ENCODE measurements at places on chromosomes 5 and 9.

- no peak for DNase-seq
Measured at GRCh38 chr5:9042241-9042640, 503.6 kb downstream of the SEMA5A start.

GRCh38 chr5:172095368-172096206, 89.1 kb upstream of the FBXW11 start:
- no peak for DNase-seq

DNA sequence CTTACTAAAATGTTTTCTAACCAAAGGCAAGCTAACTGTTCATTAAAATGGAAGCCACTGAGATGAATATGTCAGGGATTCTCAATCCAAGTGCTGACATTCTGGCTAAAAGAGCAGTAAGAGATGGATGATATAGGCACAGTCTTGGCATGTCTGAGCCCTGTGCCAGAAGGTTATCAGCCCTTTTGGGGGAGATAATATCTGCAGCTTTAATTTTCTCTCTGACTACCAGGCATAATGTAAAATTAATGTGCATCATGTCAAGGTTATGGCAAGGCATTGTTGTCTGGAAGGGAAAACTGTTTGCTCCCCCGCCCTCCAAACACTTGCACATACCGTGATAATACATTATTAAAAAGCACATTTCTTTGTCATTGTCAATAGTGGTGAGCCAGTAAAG, 609.8 kb downstream of the ZNF608 start:
- DNase-seq = peak; percentile 5

GRCh38 chr5:118144540-118144939, 843.8 kb downstream of the DTWD2 start:
- no peak for DNase-seq

GRCh38 chr9:93287189-93287552, 103.2 kb downstream of the WNK2 start:
- DNase-seq = no peak

- no peak for DNase-seq
Measured at GRCh38 chr9:74595286-74595685, 98.2 kb downstream of the RORB start.

DNA sequence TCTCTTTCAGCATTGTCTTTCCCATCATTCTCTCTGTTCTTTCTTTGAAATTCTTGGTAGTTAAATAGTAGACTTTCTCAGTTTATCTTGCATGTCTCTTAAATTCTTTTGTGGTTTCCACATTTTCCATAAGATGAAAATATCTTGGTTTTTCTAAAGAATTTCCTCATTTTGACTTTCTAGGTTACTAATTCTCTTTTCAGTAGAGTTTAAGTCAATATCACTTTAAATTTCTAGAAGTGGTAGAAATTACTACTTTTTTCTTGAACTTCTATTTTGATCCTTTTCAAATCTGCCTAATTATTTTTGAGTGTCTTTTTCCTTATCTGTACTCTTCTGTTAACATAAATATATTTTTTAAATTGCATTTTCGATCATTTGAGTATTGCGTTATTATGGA, 23.6 kb upstream of the LRRTM2 start:
- no peak for DNase-seq

DNA sequence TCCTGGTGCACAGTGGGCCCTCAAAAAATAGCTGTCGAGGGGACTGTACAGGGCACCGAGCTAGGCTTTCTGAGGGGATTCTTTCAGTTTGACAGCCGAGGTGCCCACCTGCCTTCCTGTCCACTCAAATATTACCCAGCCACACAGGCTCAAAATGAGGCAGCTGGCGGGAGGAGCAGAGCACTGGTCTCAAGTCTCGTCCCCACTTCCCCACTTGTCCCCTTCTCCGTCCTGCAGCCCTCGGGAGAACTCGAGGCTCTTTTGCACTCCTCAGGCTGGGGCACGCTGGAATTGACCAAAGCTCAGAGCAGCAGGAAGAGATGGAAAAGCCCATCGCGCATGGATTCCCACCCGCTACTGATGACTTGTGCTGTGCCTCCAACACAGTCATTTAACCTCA, 185.2 kb downstream of the HSPA4 start:
- no peak for DNase-seq

DNA sequence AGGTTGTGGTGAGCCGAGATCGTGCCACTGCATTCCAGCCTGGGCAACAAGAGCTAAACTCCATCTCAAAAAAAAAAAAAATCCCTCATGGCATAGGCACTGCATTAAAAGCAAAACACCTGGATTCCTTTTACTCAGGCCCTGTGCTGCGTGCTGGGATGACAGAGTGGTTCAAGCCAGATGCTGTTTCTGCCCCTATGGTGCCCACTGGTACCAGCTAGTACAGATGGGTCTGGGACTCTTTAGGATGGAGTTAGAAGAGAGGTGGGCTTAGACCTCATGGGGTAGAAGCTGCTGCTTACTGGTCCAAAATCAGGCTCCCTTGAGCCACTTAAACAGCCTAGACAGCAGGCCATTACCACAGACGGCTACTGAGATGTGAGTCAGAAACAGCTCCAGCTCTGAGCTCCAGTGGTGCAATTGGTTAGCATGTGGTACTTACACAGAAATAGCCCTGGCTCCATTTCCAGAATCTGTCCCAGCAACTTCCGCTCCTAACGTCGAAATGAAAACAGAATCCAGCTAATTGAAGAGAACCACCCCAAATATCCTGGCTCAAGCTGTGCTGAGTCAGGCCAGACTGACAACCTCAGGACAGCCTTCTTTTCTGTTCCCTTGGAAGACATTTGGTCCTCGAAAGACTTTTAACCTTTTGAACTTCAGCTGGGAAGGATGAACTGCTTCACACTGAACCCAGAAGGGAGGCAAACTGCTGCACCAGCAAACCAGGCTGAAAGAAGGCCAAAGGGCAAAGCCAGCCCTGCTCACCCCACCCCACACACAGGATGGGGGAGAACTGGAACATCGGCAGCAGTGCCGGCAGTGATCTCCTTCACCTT, 15.5 kb downstream of the C5orf15 start:
- DNase-seq = no peak

DNA sequence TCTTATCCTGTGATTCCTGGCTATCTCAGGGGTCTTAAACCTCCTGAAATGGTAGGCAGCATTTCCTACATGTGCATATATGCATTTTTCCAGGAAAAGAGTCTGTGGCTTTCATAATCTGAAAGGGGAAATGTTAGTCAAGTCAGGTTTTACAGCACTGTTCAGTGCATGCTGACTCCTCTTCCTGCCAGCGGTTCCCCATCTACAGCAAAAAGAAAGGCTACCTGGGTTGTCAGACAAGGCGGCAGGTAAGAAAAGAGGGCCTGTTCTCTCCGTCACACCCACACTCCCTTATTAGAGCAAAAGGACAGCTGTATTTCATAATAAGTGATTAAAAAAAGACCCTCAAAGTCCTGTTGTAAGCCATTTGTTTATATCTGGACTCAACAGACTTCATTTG, 4.3 kb upstream of the SPATA6L start:
- DNase-seq = no peak

GRCh38 chr5:97004423-97005060, 68.7 kb downstream of the LNPEP start:
- DNase-seq = no peak

- DNase-seq = peak; percentile 23
Measured at GRCh38 chr9:73079326-73079725, 72.3 kb upstream of the ANXA1 start.

- no peak for DNase-seq
Measured at GRCh38 chr9:17928768-17929167, 349.9 kb downstream of the SH3GL2 start.

GRCh38 chr5:66440202-66440680, 156.0 kb upstream of the MAST4 start:
- no peak for DNase-seq

DNA sequence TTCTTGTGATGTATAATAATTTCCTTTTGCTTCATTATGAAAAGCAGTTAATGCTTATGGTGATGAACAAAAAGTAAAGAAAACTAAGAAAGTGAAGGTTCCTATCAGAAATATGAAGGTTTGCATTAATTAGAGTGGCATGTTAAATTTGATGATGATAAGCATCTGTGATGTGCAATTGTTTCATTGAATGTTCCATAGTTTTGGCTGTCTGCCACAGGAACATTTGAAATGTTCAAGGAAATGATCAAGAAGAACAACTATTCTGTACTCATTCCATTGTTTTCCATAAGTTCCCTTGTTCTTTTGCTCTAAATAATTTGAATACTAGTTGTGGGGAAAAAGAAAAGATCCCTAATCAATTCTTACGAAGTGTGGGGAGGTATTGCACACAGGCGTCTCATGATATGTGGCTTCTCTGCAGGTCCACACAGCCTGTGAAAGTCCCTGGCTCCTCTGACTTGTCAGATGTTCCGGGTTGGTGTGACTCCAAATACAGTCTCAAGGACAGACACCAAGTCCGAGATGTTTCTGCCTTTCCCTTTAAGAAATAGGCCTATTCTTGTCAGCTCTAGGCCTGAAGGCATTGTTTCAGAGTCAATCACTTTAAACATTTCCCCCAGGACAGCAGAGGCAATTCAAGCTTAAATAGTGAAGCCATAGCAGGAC, 152.6 kb upstream of the MAST4 start:
- no peak for DNase-seq

GRCh38 chr9:37796232-37796631, 4.4 kb upstream of the DCAF10 start:
- DNase-seq = no peak

- DNase-seq = no peak
Measured at GRCh38 chr5:146825033-146825432, 53.5 kb downstream of the PPP2R2B start.

- DNase-seq = no peak
Measured at GRCh38 chr9:128099932-128100491, 27.5 kb downstream of the PTGES2 start.

Measured in NCI-H526 treated with DMSO at 0.1 percent for 48 hours (cell line).